NCI-H446 treated with DMSO at 0.1 percent for 48 hours (cell line): ENCODE measurements at places on chromosomes 11 and 22.
A peak's percentile ranks its signal among the peaks of the same experiment; 100 is the strongest.

- peak; percentile 11 for DNase-seq
Observed at GRCh38 chr11:56783448-56784041, 35.0 kb upstream of the OR9G4 start.

GRCh38 chr11:64759722-64760719 is at the start of gene PYGM:
TSS of gene PYGM (minus strand) at chr11:64759974. CDS start at chr11:64759898, 76 bp downstream.
- no peak for DNase-seq

DNA sequence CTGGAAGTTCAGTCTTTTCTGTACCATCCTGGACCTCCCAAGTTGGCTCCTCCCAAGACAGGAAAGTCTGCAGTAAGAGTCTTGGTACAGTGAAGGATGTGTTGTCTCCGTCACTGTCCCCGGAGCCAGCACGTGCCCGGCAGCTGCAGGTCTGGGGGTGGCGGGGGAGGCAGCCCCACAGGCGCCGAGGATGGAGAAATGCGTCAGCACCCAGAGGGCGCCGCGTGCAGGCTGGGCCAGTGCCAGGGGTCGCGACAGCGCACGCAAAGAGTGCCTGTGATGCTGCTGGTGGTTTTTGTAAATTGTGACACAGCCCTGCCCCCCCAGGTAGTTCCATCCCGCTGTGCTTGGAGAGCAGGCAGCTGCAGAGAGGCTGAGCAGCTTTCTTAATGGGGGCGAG is 1200.5 kb downstream of the BRD1 start:
- DNase-seq = no peak

DNA sequence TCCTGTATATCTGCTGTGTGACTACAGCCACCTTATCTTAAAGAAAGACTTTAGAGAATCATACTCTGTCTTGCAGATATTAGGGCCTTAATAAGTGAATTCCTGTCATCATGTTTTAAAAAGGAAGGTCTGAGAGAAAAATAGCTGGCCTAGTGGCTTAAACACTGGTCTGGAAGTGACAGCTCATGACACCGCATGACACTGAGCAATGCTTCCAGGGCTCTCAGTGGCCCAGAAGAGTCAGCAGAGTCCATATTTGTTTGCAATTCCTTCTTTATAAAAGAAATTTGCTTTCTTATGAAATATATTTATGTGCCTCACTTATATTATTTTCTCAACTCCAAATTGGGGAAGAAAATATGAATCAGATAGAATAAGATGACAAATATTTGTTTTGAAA is 33.0 kb downstream of the MMP20 start:
- no peak for DNase-seq

DNA sequence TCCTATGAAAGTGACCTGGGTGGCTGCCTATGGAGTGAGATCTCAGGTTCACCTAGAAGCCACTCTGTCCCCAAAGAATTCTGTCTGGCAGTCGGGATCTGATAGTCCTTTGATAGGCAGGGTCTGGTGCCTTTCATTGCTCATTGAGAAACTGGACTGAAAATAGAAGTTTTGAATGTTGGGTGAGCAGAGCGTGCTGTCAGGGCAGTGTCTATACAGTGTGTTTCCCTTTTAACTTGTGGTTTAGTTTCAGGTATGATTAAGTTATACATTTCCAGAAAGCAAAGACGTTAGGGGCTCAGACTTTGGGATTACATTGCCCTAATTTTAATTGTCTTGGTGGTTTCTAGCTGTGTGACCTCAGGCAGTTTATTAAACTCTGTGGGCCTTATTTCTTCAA is 111.3 kb upstream of the PAX6 start:
- DNase-seq = no peak

- no peak for DNase-seq
Observed at GRCh38 chr11:84211896-84212295, 925.7 kb upstream of the CCDC90B start.

GRCh38 chr22:31345331-31346254 is 553 bp downstream of the PATZ1 start:
- peak; percentile 65 for DNase-seq

GRCh38 chr22:22463855-22464540 is 44.5 kb downstream of the ZNF280B start:
- no peak for DNase-seq

DNA sequence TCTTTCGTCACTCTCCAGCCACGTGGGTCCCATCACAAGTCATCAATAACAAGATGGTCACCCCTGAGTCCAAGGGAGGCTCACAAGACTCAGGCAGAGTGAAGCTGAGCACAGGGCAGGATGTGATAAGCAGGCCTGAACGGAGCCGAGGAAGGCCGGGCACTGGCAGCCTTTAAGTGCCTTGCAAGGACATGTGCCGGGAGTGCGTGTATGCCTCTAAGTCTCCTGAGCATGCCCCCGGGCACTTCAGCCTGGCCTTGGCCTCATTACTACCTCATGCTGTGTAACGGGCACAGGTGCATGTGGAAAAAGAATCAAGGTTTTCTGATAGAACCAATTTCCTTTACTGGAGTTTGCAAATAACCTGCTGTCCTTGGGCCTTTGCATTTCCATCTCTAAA is 55.8 kb downstream of the UBASH3B start:
- no peak for DNase-seq

GRCh38 chr11:86197448-86197847 is 47.1 kb upstream of the EED start:
- no peak for DNase-seq

- no peak for DNase-seq
Observed at GRCh38 chr11:1936781-1937615, 10.1 kb upstream of the MRPL23 start.

DNA sequence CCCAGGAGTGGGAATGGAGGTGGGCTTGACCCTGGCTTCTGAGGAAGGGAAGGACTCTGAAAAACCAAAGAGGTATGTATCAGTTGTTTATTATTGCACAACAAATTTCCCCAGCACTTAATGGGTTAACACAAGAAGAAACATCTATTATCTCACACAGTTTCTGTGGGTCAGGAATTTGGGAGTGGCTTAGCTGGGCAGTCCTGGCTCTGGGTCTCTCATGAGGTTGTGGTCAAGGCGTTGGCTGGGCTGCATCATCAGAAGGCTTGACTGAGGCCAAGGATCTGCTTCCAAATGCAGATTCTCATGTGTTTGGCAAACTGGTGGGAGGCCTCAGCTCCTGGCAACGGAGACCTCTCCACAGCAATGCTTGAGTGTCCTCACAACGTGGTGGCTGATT is 17.5 kb upstream of the SMIM38 start:
- DNase-seq = no peak

DNA sequence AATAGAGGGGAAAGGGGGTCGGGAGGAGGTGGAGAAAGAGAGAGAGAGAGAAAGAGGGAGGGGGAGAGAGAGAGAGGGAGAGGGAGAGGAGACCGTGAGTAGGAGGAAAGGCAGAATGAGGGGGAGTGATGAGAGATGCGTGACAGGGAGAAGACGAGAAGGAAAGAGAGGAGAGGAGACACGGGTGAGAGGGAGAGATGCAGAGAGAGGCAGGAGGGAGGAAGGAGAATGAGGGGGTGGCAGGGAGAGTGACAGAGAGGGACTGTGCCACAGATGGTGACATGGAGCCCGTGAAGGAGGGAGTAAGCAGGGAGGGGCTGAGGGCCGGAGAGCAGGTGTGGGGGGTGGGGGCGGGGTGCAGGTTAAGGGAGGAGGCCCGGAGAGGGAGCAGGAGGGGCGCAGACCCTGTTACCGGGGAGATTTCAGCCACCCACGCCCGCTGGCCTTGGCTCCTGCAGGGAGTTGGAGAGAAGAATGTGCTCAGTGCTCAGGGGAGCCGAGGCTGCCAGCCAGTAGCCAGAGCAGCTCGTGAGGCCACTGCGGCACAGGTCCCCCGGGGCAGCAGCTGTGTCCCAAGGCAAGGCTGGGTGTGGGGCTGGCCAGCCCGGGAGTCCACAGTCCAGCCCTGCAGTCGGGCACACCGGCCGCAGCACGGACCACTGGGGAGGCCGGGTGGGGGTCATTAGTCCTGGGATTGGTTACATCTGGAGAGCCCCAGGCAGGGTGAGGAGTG is at the start of gene SSTR3:
Gene SSTR3 (minus strand): TSS at position 304 of the 733 bp plus-strand sequence. CDS start 4,674 bp downstream, outside the sequence.
- DNase-seq = no peak

DNA sequence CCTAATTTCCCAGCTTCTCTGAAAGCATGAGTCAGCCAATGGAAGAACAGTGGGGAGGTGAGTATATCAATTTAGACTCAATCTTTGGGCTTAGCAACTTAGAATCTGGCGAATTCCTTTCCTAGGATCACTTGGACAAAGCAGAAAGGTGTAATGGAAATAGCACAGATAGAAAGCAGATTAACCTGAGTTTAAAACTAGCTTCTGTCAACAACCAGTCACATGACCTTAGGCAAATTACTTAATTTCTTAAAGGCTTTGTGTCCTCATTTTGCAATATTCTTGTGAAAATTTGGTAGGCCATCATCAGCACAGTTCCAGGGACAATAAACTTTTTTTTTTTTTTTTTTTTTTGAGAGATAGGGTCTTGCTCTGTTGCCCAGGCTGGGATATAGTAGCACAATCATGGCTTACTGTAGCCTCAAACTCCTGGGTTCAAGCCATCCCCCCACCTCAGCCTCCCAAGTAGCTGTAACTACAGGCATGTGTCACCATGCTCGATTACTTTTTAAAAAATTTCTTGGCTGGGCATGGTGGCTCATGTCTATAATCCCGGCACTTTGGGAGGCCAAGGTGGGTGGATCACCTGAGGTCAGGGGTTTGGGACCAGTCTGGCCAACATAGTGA is 40.8 kb upstream of the PCF11 start:
- no peak for DNase-seq

GRCh38 chr22:46036558-46037408 is 59.8 kb upstream of the WNT7B start:
- DNase-seq = no peak

GRCh38 chr11:15988016-15988550 is 368.3 kb downstream of the SOX6 start:
- no peak for DNase-seq

- DNase-seq = no peak
Observed at GRCh38 chr11:119605137-119605665, 123.8 kb downstream of the NECTIN1 start.

DNA sequence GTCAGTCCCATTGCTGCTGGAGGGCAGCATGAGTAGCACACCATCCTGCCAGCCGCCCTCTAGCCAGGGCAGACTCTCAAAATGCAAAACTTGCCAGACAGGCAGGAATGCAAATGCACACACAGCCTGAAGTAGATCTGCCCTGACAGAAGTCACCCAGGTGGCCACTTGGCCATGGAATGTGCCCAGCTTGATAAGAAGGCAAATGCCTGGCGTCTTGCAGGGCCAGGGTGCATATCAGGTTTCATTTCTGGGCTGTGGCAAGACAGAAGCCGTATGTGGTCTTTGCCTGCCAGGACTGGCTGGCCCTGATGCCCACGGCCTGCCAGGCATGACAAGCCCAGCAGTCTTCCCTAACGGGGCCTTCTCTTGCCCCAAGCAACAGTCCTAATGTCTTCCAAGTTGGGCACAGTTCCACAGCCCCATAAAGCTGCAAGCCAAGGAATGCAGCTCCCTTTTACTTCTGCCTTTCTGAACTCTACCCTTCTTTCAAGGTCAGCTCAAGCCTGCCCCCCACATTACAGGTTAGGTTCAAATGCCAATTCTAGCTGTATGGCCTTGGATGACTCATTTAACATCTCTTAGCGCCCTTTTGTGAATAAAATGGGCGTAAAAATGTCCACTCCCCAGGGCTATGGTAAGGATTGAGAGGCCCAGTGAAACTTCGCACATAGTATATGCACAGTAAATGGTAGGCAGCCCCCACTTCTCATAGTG is 29.7 kb downstream of the POU2AF3 start:
- DNase-seq = peak; percentile 99

- no peak for DNase-seq
Observed at GRCh38 chr22:25395915-25396314, 168.6 kb upstream of the GRK3 start.

- no peak for DNase-seq
Observed at GRCh38 chr11:9347100-9347499, 32.7 kb upstream of the TMEM41B start.

GRCh38 chr22:46124383-46125144 is 25.8 kb upstream of the PPARA start:
- no peak for DNase-seq

DNA sequence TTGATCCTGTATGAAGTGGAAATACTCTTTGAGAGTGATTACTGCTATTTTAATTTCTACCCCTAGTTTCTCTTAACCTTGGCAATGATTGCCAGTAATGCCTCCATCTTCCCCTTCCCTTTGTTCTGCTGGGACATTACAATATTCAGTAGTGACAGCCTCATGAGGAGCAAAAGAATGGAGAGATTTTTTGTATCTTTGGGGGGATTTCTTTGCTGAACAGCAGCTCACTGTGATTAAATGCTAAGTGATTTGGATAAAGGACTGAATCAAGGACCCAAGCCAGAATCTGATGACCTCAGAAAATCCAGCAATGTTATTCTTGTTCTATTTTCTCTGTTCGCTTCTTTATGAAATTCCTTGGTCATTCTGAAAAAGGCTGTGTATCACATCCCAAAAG is 7.0 kb upstream of the SLC1A2 start:
- DNase-seq = no peak

- DNase-seq = no peak
Observed at GRCh38 chr11:131449036-131450019, 78.9 kb downstream of the NTM start.

DNA sequence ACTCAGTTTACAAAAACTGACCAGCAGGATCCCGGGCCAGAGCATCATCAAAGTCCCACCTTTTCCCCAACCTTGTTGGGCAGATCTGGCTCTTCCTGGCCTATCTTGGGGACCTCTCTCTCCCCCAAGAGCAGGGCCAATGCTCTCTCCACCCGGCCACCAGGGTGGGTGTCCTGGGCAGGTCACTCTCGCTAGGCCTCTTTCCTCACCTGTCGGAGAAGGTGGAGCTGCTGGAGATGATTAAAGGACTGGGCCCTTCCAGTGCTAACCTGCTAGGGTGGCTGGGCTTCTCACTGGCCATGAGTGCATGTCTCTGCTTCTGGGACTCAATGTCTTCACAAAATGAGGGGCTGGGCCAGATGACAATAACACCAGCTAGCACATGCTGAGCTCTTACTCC is 2.9 kb upstream of the CAPN5 start:
- no peak for DNase-seq

DNA sequence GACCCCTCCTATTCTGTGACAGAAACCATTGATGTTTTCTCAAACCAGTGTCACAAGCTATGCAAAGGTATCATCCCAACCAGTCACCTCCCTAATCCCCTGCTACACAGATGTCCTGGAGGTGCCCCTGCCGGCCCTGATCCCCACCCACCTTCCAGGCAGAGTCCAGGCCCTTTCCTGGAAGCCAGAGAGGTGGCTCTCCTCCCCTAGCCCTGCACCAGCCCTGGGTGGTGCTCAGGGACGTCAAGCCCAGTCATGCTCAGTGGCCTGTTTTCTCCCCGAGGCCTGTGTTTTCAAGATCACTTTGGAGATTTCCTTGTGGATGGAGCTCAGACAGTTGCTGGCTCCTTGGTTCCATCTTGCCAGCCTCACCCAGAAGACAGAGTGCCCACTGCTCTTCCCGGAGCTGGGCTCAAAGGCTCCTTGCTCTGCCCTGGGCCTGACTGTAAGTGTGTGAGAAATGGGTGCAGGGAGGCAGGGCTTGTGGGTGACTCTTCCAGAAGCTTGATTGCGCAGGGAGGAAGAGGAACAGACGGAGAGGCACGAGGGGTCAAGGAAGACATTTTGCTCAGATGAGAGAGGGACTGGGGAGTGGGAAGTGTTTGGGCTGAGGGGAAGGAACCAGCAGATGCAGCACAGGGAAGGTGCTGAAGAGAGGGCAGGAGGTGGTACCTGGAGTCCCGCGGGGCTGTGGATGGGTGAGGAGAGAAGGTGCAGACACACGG is 11.3 kb downstream of the P2RY6 start:
- DNase-seq = no peak

GRCh38 chr11:125351868-125352250 is 144.2 kb downstream of the FEZ1 start:
- no peak for DNase-seq

GRCh38 chr11:75463106-75463774 is 30.2 kb upstream of the KLHL35 start:
- DNase-seq = no peak
